ENCODE measurements at places on chromosomes 1 and 21.

DNA sequence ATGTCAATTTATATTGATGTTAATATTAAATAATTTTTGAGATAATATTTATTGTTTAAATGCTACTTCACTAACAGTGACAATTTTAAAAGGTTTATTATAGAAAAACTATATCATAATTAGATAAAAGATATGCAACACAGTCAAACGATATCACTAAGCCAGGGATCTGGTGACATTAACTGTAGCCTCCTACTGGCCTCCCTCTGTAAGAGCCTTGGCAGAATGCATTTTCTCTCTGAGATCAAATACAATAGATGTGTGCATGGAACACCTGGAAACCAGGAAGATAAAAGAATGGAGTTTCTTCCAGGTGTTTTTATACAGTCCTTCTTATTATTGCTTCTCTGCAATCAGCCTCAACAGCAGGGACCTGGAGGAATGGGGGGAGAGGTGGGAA, 1762.1 kb downstream of the BRINP3 start:
- no peak for DNase-seq

- DNase-seq = no peak
These were observed 57.5 kb downstream of the KIAA0319L start for GRCh38 chr1:35499652-35500176.

DNA sequence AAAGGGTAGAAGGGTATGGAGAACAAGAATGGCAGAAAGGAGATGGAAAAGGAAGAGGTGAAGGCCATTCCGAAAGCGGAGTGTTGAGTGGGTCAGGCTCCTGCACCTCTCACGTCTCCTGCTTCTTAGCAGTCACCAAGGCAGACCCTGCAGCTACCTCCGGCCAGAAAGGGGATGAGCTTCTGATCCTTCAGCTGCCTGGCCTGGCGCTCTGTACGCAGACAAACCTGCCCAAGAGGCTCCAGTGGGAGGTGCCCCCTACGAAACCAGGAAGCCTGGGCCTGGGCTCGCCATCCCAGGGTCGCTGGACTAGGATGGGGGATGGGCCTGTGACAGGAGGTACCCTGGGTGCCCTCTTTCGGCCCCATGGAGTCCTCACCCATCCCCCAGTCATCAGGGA, 3.0 kb downstream of the GPR61 start:
- no peak for DNase-seq

DNA sequence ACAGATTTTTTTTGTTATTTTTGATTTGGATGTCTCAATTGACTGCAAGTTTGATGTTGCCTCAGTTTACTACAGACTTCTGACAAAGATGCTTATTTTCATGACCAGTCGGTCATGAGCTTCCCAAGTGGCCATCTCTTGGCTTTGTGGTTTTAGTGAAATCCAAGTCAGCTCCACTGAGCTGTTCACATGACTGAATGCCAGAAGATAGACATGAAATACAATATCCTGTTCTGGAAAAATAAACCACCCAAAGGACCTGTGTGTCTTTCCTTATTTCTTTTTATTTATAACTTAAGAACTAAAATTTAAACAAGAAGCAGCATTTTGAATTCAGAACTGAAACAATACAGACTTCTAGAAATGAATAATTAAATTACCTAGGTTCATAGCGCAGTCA, 89.3 kb downstream of the HMCN1 start:
- no peak for DNase-seq

DNA sequence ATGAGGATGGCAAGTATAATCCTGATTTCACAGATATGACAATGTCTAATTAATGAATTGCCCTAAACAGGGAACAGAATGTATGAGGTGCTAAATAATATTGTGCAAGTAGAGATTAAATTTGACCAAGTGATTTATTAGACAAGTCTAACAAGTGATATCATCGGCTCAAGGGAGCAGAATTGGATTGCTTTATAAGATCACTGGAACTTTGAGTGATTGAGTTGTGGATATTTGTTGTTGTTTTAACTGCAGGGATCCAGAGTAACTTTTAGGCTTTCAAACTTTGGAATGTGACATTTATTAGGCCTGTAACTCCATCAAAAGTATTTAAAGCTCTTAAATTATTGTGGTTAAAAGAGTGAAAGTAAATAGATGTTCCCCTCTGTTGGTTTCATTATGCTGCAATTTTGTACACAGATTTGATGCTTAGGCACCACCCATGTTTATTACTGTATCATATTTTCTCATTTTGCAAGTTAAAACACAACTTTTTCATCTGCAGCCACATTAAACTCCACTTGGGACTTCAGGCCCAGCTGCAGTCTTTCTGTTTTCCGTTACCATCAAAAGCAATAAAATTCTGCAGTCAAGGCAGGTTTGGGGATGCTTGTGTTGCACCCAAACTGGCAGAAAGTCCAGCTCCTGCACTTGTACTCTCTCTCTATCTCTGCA, 206.6 kb downstream of the HLX start:
- no peak for DNase-seq

All from stimulated activated CD4-positive, alpha-beta T cell treated with anti-CD3 and anti-CD28 coated beads, Interleukin-2, amount 100 ng/mL, for 24 hours (primary cell).